CD8-positive, alpha-beta memory T cell (primary cell): ENCODE measurements at places on chromosomes 11 and 22.

- no peak overlapping the region for H3K27ac ChIP-seq
- DNase-seq: no peak
- H3K27me3 ChIP-seq: no peaks in the 10 kb centered on the region
- H3K4me1 ChIP-seq: peaks cover 30% of the 10 kb centered on the region
- no peak overlapping the region for H3K4me3 ChIP-seq
These were observed 20.0 kb downstream of the DAGLA start for GRCh38 chr11:61700212-61700611.

GRCh38 chr11:77473801-77474683, at the start of gene PAK1:
PAK1 (minus strand) TSS chr11:77474094; CDS start chr11:77392520, 81,574 bp downstream.
- peaks cover 4% of the 10 kb centered on the region for H3K4me1 ChIP-seq
- peak within 1 kb of the TSS; percentile 52 for H3K4me3 ChIP-seq

DNA sequence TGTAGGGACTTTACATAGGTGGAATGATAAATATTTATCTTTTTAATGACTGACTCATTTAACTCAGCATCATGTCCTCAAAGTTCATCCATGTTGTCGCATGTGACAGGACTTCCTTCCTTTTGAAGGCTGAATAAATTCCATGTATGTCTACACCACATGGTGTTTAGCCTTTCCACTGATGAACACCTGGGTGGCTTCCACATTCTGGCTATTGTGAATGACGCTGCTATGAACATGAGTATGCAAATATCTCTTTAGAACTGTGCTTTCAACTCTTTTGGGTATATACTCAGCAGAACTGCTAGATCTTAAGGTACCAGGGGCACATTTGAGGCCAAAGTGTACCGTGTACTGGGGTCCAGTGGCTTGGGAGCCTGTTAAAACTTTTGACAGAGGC, 24.1 kb downstream of the LARGE1 start:
- H3K36me3 ChIP-seq: no peaks in the 10 kb centered on the region
- no peak overlapping the region for H3K27ac ChIP-seq
- H3K4me1 ChIP-seq: no peaks in the 10 kb centered on the region
- no peaks in the 10 kb centered on the region for H3K27me3 ChIP-seq
- no peak for DNase-seq

GRCh38 chr11:62724171-62724570, 3.1 kb downstream of the HNRNPUL2 start:
- no peak for DNase-seq
- peak overlapping the region; percentile 63 for H3K4me3 ChIP-seq
- no peak overlapping the region for H3K27ac ChIP-seq
- no peaks in the 10 kb centered on the region for H3K27me3 ChIP-seq
- peaks cover 32% of the 10 kb centered on the region for H3K4me1 ChIP-seq

DNA sequence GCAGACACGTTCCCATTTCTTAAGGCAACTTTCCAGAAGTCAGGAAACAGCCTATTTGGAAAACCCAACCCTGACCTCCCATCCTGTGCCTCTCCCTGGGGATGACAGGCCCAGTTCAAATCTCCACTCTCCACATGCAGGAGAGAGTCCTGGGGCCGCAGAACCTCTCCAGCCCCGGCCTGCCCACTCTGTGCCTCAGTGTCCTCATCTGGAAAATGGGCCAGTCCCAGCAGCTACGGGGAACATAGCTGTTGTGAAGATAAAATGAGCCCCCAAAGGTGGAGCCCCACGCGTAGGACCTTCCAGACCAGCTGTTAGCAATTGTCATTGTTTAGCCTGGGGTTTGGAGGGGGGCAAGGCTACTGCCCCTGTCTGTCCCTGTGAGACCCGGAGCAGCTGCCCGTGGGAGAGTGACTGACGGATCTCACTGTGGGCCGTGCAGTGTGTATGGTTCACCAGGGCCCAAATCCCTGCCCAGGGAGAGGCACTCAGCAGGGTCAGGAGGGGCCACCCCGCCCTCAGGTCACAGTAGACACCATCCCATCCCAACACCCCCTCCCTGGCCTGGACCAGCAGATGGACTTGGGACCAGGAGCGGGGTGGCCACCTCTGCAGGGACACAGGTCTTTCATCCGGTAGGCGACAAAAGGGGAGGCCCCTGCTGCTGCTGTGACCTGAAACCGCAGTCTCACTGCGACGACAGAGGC, 145.9 kb downstream of the CTTN start:
- H3K4me3 ChIP-seq: no peak overlapping the region

DNA sequence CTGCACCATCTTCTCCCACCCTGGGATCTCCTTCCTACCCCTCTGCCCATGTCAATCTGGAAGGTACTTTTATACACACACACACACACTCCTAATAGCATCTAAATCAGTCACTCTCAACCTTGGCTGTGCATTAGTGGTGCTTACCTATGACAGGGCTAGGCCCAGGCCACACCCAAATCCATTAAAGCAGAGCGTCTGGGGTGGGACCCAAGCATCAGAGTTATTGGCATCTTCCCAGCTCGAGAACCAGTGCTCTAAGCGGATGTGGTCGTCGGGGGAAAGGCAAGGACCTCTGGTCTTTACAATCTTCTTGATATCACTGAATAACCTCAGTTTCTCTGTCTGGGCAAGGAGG, 194.6 kb downstream of the TRIM29 start:
- no peak overlapping the region for H3K4me3 ChIP-seq
- no peaks in the 10 kb centered on the region for H3K27me3 ChIP-seq
- H3K36me3 ChIP-seq: no peaks in the 10 kb centered on the region
- H3K4me1 ChIP-seq: no peaks in the 10 kb centered on the region
- H3K27ac ChIP-seq: no peak overlapping the region

GRCh38 chr11:8354622-8355415, 91.1 kb upstream of the LMO1 start:
- no peak for DNase-seq
- no peaks in the 10 kb centered on the region for H3K27me3 ChIP-seq
- no peak overlapping the region for H3K27ac ChIP-seq
- H3K4me3 ChIP-seq: no peak overlapping the region
- no peaks in the 10 kb centered on the region for H3K36me3 ChIP-seq

- H3K4me3 ChIP-seq: peak overlapping the region; percentile 14
- peak overlapping the region; percentile 22 for H3K27ac ChIP-seq
- H3K27me3 ChIP-seq: no peaks in the 10 kb centered on the region
- peaks cover 70% of the 10 kb centered on the region for H3K4me1 ChIP-seq
- no peak for DNase-seq
These were observed 1.3 kb upstream of the SLC25A45 start for GRCh38 chr11:65383778-65384177.

DNA sequence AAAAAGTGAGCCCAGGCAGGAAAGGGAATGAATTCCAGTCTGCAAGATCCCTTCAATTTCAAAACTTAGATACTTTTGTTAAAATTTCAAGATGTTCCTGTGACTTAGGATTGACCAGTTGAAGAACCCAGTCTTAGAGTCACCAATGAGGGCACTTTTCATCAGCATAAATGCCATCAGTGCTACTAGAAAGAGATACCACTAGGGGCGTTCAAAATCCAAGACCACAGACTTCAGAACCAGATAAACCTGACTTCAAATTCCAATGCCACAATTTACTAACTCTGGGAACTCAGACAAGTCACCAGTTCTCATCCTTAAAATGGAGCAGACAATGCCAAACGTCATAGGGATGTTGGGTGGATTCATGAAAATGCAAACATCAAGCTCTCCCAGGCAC, 523.2 kb downstream of the BUD13 start:
- no peak overlapping the region for H3K27ac ChIP-seq
- H3K4me3 ChIP-seq: no peak overlapping the region
- H3K36me3 ChIP-seq: no peaks in the 10 kb centered on the region

DNA sequence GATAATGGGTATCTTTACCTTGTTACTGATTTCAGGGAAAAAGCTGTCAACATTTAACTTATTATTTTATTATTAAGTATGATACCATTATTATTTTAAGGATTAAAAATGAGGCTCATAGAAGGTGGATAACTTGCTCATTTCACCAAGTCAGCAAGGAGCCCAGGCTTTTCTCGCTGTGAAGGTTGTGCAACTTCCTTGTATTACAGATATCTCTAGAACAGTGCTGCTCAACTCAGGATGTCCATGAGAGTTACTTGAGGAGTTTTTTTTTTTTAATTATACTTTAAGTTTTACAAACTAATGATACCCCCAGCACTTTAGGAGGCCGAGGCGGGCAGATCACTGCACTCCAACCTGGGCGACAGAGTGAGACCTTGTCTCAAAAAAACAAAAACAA, 98.2 kb downstream of the INSC start:
- no peak overlapping the region for H3K27ac ChIP-seq
- DNase-seq: no peak
- H3K36me3 ChIP-seq: no peaks in the 10 kb centered on the region
- H3K27me3 ChIP-seq: no peaks in the 10 kb centered on the region
- no peaks in the 10 kb centered on the region for H3K4me1 ChIP-seq

DNA sequence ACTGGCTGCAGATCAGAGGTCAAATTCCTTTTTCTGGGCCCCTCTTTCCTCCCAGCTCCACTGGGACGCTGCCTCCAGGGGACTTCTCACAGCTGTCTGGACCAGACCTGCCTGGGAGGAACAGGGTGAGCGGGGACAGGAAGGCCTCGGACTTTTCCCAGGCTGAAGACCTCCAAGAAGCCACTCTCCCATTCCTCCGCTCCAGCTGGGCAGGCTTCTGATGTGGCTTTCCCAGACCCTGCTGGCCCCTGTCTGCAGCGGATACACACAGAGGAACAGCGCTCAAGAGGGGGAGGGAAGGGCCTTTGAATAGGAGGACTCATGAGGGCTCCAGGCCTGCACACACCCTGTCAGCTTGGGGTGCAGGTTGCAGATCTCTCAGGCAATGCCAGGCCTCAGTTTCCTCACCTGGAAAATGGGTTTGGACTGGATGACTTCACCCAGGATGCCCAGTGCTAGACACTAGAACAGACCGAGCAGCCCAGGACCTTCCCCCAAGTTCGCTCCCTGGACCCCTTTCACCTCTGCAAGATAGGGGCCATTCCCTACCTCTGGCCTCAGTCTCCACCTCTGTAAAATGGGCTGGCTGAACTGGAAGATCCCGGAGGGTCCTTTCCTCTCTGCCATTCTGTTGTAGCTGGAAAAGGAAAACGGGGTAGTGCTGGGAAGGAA, 36.6 kb downstream of the MB start:
- no peak overlapping the region for H3K27ac ChIP-seq
- H3K4me1 ChIP-seq: no peaks in the 10 kb centered on the region
- DNase-seq: no peak
- H3K4me3 ChIP-seq: no peak overlapping the region

DNA sequence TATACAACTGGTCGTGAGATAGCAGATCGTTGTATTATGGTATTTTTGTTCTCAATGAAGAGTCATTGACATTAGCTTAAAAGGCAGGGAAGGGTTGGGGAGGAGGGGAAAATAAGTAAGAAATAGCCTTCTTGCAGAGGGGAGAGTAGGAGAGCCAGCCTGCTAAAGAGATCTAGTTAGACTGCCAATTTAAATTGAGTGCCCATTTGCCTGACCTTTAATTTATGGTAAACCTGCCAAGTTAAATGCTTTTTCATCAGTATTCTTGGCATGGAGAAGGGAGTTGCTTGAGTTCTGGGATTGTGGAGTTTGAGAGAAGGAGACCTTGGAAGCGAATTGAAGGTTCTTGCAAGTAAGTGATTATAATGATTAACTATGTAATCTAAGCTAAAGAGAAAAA, 89.0 kb downstream of the FAM83F start:
- no peaks in the 10 kb centered on the region for H3K27me3 ChIP-seq

GRCh38 chr11:128093689-128094088, 493.7 kb downstream of the ETS1 start:
- H3K27ac ChIP-seq: no peak overlapping the region
- no peaks in the 10 kb centered on the region for H3K4me1 ChIP-seq
- no peaks in the 10 kb centered on the region for H3K27me3 ChIP-seq
- H3K4me3 ChIP-seq: no peak overlapping the region

GRCh38 chr11:16920559-16920958, 93.7 kb downstream of the PLEKHA7 start:
- H3K36me3 ChIP-seq: no peaks in the 10 kb centered on the region
- peaks cover 9% of the 10 kb centered on the region for H3K27me3 ChIP-seq
- H3K4me1 ChIP-seq: no peaks in the 10 kb centered on the region
- H3K4me3 ChIP-seq: no peak overlapping the region
- H3K27ac ChIP-seq: no peak overlapping the region

DNA sequence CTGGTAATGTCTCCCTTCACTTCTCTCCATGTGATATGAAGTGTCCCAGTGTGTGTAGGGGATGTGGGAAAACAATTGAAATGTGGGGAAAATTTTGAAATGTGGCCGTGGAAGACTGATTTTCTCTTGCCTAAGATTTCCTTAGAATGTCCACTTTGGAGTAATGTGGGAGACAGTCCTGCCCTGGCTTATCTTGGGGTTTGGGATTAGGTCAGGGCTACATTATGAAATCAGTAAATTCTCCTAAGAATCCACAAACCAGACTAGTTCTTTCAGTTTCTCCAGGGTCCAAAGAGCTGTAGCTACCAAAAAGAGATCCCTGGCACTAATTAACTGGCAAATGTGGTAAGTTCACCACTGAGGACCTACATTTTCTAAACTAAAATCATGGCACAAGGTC, 22.8 kb downstream of the YPEL4 start:
- H3K27me3 ChIP-seq: no peaks in the 10 kb centered on the region
- H3K27ac ChIP-seq: no peak overlapping the region
- no peaks in the 10 kb centered on the region for H3K36me3 ChIP-seq
- H3K4me3 ChIP-seq: no peak overlapping the region

GRCh38 chr22:49873228-49873940, 19.7 kb downstream of the ZBED4 start:
- H3K4me3 ChIP-seq: no peak overlapping the region
- no peaks in the 10 kb centered on the region for H3K36me3 ChIP-seq
- H3K27ac ChIP-seq: no peak overlapping the region
- H3K27me3 ChIP-seq: no peaks in the 10 kb centered on the region
- DNase-seq: no peak

GRCh38 chr11:72394416-72394815, 39.9 kb downstream of the CLPB start:
- no peaks in the 10 kb centered on the region for H3K27me3 ChIP-seq
- no peak overlapping the region for H3K27ac ChIP-seq
- H3K4me1 ChIP-seq: no peaks in the 10 kb centered on the region

GRCh38 chr11:69636512-69637197, 4.3 kb upstream of the CCND1 start:
- H3K4me1 ChIP-seq: peaks cover 38% of the 10 kb centered on the region
- H3K27me3 ChIP-seq: peaks cover 37% of the 10 kb centered on the region
- H3K36me3 ChIP-seq: no peaks in the 10 kb centered on the region

DNA sequence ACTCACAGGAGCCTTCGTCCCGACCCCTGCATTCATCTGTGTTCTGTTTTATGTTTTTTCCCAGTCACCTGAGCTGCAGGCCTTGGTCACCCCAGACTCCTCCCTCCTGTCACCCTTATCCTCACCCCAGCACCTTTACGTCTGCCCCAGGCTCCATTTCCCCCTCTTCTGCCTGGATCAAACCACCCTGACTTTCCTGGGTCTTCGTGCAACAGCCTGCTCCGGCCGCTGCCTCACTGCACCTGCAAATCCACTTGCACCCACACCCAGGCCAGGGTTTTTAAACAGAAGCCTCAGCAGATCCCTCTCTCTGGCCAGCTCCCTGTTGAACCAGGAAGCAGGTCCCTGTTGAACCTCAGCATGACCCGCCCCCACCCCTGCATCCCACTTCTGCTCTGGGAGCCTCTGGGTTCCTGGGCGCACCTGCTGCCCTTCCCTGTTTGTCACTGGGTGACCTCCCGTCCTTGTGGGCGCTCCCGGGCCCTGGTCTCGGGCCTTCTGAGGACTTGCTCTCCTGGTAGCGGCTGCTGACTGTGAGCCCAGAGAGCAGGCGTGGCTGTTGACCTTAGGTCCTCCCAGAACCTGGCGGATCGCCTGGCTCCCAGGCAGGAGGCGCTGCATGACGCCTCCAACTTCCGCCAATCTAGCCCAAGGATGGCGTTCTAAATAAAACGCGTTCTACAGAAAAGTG, 12.8 kb downstream of the MAPK8IP2 start:
- H3K4me1 ChIP-seq: no peaks in the 10 kb centered on the region
- no peak overlapping the region for H3K4me3 ChIP-seq
- H3K27me3 ChIP-seq: no peaks in the 10 kb centered on the region
- H3K27ac ChIP-seq: no peak overlapping the region
